ENCODE measurements at places on chromosomes 1 and 21.

DNA sequence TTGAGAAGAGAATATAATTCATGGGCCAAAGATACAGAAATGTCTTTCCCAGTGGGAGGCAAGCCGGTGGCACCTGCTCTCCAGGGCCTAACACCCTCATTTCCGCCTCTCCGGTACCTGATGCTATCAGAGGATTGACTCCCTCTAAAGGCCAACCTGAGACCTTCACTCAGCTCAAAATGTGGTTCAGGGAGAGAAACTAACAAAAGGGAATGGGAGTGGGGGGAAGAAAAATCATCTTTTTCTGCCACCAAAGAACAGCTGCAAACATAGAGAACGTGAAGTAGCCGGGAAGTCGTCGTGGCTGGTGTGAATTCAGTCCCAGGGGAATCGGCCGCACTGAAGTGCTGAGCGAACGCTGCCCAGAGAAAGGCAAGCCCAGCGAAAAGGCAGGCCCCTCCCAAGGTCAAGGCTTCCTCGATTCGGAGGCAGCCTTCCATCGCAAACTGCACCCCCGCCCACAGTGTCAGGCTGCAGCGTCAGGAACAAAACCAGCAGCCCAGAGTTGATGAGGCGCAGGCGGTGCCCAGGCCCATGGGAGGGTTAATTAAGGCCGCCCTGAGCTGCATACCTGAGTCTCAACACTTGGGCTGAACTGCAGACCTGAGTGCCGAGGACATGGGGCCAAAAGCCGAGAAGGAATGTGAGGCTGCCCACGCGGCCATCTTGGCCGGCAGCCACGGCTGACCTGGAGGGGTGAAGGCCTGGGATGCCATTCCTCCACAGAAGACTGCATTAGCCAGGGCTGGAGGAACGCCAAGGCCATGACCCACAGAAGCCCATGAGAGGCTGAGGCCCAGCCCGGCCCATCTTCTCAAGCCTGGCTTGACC, 160.2 kb downstream of the PSMG1 start:
- DNase-seq: peak; percentile 96

DNA sequence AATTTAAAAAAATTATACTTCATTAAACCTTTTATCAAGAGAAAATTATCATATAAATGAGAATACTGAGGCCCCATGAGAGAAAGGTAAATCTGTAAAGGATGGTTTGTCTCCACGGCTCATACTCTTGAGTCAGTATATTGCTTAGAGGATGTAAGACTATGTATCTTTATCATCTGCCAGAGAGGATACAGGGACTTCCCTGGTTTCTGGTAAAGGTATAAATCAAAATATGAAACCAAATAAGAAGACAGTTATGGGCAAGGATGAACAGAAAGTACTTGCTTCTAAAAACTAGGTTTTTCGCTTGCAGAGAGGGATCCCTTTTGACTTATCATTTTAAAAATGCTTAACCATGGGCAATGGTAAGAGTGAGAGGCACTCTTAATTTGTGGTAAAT, 112.4 kb downstream of the POU2F1 start:
- no peak for DNase-seq

DNA sequence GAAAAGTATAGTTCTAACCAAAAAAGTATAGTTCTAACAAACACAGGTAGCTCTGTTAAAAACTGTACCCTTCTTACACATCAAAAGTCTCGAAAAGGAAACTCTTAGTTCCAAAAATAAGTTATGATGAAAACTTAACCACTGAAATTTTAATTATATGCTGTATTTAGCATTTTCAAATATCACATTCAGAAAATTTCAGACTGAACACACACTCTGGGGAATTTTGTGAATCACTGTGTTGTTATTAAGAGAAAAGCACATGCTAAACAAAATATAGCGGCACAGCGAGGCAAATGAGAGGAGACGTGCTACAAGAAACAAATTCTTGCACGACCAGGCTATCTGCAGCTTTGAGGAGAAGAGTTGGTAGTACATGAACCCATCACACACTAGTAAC, 30.4 kb downstream of the VAV3 start:
- DNase-seq: no peak

DNA sequence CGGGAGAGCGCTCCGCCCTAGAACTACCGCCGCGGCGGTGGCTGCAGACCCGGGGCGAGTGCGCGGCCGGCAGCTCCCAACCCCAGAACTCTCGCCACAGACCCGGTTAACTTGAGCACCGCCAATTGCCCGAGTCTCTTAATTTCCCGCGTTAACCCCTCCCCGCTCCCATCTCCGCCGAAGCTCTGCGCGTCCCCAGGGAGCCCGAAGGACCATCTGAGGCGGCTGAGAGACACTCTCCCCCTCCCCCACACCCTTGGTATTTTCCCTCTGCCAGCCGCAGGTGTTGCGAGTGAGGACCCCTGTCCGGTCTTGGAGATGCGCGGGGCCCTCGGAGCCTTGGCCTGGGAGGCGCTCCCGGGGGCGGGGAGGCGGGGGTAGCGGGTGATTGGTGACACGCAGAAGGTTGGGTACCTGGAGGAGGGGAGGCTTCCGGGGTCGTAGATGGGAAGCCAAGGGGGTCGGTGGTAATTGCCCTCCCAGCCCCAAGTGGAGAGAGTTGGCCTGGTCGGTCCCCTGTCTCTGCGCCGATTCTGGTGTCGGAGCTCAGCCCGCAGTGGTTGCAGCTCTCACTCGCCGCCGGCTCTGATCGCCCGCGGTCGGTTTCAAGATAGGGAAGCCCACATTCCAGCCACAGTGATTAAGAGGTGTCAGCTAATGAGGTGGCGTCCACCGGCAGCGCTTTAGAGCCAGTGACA, 858 bp upstream of the SUSD4 start:
- peak; percentile 5 for DNase-seq

DNA sequence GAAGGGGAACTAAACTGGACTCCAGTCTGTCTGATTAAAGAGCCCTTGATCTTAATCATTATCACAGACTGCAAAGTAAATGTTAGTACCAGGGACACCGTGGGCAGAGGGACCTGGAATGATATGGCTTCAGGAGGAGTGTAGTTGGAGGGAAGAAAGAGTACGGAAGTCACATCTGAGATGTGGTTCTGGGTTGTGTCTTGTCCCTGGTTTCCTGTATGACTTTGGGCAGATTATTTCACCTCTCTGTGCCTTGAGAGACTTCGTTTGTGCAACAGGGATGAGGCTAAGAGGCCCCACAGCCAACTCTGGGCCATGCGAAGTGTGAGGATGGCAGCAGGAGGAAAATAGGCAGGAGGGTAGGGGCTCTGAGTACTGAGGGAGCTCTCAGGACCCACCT, 76.1 kb upstream of the SLC2A1 start:
- DNase-seq: no peak

- DNase-seq: no peak
Observed at GRCh38 chr1:194378517-194378916, 1192.1 kb upstream of the B3GALT2 start.

All from NCI-H510A treated with DMSO at 0.1 percent for 48 hours (cell line).